ENCODE measurements at places on chromosomes 7 and 10.

GRCh38 chr7:151520419-151521261 is 945 bp upstream of the RHEB start:
- DNase-seq, result no peak

DNA sequence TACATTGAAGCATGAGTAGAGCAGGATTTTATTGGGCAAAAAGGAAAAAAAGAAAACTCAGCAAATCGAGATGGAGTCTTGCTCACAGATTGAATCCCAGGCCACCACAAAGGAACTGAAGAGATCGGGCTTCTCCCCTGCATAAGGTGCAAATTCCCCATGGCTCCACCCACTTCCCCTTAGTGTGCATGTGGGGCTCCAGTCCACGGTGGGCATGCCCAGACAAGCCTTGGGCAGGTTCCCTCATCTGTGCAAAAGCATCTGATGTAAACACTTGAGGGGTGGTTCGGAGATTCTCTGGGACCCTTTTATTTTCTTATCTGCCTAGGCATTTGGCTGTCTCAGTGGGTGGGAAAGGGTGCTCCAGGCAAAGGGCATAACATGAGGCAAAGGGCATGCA is 150.7 kb downstream of the CFTR start:
- no peak for DNase-seq

DNA sequence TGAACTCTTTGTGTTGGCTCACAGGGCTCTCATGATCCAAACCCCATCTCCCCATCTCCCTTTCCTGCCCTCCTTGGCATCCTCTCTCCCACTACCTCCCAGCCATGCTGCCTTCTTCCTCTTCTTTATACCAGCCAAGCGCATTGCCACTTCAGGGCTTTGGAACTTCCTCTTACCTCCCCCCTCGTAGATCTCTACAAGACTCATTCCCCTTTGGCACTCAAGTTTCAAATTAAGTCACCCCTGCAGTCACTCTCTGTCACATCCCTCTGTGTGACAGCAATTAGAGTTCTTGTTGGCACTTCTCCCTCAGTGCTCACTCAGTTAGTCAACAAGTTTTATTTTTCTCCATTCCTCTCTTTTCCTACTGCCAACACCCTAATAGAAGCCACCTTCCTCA is 20.8 kb upstream of the NRP1 start:
- no peak for DNase-seq

- DNase-seq, result no peak
Observed at GRCh38 chr10:128429835-128430513, 303.8 kb upstream of the MKI67 start.

GRCh38 chr10:121369616-121370015 is 228.6 kb downstream of the FGFR2 start:
- no peak for DNase-seq

DNA sequence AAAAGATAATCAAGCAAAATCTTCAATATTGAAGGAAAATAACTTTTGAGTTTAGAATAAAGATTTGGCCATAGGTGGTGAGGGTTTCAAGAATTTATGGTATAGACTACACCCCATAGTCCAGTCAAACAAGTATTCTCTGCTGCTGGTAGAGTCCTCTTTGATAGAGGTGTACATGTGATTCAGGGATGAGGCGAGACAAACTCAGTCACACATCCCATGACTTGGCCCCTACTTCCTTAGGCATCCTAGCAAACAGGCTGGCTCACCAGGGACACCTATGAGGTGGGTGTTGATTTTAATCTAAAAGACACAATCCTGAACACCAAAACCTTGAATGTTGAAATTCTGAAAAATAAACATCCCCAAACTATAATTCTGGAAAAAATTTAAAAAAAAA is 78.1 kb upstream of the SLC25A13 start:
- no peak for DNase-seq

DNA sequence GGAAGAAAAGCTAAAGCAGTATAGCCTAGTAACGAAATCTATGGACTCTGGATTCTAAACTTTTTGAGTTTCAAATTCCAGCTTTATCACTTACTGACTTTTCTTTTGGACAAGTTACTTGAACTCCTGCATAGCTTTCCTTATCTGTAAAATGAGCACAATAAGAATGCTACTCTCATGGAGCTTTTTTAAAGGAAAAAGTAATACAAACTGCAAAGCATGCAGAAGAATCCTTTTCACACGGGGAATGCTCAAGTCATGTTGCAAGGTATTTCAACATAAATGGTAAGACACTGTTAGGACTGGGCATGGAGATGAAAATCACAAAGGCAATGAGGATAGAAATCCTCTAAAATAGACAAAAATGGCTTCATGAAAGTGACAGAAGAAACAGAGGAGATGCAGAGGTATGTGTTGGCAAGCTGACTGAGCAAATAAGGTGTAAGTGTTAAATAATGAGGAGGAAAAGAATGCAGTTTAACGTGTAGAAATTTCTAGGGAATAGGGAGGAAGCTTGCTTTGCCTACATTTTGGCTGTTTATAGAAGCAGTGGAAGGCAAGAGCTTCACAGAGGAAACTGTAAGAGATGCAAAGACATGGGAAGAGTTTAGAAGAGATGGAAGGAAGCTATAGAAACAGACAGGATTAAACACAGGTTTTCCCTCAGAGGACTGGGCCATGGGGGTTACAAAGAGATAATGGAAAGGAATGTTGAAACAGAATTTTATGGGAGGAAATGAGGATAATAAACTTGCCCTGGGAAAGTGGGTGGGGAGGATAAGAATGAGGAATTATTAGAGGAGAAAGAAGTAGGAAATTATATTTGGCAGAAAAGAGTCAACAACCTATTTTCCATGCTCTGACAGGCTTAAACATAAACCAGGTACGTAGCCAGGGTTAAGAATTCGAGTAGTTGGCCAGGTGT is 28.8 kb upstream of the SNX13 start:
- DNase-seq, result no peak

- DNase-seq, result no peak
Observed at GRCh38 chr7:24851786-24852185, 94.5 kb upstream of the GSDME start.

DNA sequence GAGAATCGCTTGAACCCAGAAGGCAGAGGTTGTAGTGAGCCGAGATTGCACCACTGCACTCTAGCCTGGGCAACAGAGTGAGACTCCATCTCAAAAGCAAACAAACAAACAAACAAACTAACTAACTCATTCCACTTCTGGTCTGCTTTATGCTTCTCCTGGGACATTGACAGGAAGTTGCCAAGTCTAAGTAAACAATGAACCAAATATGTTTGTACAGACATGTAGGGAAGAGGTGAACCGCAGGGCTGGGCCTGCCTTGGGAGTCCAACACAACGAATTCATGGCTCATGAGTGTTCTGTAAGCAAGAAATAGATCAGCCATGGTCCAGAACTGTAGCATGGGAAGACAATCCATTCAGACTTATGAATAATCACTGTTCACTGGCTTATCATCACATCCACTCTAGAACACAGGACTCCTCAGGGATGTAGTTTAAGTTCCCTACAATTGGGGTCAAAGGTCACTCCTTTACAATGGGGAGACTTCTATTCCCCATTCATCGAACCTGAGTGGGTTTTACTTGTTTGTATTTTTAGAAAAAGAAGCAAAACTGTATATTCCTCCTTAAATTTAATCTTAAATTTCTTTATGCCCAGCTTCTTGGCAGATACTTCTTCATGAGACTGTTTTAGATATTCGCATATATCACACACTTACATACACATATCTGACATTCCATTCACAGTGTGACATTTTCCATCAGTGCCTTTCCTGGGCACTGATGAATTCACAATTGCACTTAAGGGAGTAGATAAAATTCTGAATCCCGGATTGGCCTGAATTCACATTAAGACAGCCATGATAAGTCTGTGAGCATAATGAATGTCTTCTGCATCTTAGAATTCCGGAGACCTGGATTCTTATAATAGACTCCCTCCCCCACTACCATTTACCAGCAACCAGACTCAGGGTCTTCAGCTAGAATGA is 159.1 kb upstream of the EEPD1 start:
- no peak for DNase-seq

- no peak for DNase-seq
Observed at GRCh38 chr7:84722086-84722485, 464.8 kb downstream of the SEMA3D start.

- DNase-seq, result no peak
Observed at GRCh38 chr10:117424883-117425649, 49.8 kb upstream of the PDZD8 start.

GRCh38 chr10:114477285-114477684 is 73.0 kb upstream of the AFAP1L2 start:
- DNase-seq, result no peak

DNA sequence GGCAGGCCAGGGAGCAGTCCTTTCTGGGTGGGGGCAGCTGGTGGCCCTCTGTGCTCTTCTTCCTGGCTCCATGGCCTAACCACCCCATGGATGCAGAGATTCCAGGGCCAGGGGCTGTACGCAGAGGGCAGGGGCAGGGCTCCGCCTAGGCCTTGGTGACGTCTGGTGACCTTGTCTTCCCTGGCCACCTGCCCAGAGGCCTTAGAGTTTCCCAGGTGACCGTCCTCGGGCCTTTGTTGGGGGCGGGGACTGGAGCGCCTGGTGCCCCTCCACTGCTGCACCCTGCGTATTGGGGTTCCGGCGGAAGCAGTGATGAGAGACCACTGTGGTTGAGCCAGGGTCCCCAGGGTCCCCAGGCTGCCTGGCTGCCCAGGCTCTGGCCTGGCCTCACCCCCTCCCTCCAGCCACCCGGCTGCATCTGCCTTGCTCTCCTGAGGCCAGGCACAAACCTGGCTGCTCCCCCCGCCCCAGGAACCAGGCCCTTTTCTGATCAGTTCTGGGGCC is 10.3 kb downstream of the PWWP2B start:
- DNase-seq, result no peak

DNA sequence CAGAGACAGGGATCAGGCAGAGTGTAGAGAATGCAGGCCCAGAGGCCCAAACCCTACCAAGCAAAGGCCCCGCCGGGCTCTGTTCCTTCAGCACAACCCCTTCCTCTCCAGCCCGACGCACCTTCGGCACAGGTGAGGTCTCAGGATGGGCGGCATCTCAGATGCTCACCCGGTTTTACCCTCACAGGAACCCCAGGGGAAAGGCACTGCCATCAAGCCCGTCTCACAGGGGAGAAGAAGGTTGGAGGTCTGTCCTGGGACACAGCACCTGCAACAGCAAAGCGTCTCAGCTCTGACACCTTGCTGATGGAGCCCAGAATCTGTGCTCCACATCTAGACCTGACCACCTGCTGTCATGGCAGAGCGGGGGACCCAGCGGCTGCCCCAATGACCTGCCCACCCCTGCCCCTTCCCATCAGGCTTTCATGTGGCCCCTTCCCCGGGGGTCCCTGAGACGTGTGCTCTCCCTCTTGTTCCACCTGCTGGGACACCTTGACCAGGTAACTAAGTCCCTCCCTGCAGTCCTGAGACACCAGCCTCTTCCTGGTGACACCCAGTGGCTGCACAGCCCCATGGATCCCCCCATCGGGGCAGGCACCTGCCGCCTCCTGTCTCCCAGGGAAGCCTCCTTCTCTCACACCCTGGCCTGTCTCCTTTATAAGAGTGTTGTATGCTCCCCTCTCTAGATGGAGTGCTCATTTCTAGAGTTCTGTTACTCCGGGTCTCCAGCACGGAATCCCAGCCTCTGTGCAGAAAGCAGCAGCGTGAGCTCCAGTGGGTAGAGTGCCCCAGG is 315.6 kb downstream of the DNAJB6 start:
- DNase-seq, result no peak

- no peak for DNase-seq
Observed at GRCh38 chr10:58919927-58920654, 256.4 kb upstream of the PHYHIPL start.

DNA sequence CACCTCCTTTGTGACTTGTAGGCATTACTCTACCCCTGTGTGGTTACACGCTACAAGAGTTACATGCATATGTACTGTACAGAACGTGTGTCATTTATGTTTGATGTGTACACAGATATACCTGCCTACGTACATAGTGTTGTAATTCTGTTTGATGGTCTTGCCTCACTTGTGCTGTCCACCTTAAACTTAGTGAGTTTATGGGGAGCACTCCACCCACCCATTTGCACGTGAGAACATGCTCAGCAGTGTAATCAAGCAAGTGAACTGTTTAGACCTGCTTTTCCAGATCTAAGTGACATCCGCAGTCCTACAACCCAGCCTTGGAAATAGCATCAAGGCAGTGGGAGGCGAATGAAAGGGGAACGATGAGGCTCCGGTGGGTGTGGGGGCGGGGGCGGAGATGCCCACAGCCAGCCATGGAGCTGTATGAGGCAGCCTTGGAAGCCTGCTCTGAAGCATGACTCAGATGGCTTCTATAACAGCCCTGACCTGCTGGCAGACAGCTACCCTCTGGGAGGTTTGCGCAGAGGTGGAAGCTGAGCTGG is 52.1 kb downstream of the SUFU start:
- DNase-seq, result no peak

GRCh38 chr7:121081327-121081936 is 92.9 kb downstream of the CPED1 start:
- no peak for DNase-seq

GRCh38 chr10:12405342-12406320 is 56.3 kb downstream of the CAMK1D start:
- no peak for DNase-seq

- no peak for DNase-seq
Observed at GRCh38 chr10:35339942-35340341, 3.6 kb downstream of the CCNY start.

GRCh38 chr7:137953665-137954470 is 48.0 kb downstream of the CREB3L2 start:
- no peak for DNase-seq

- DNase-seq, result no peak
Observed at GRCh38 chr7:117269886-117270285, 53.0 kb downstream of the WNT2 start.

DNA sequence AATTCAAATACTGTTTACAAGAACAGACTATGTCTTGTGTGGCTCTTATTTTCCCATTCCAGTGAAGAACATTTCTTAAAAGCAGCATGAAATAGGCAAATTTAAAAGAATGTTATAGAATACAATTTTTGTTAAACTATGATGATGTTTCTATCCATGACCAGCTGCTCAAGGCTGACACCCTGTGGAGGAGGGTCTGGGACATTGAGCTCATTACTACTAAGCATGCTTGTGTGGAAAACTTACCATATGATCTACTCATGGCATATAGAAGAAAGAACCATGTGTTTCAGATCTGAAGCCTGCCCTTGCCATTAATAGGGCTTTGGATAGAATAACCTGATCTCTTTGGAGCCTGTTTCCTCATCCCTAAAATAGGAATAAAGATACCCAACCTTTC is 125.0 kb downstream of the FOXP2 start:
- DNase-seq, result no peak

DNA sequence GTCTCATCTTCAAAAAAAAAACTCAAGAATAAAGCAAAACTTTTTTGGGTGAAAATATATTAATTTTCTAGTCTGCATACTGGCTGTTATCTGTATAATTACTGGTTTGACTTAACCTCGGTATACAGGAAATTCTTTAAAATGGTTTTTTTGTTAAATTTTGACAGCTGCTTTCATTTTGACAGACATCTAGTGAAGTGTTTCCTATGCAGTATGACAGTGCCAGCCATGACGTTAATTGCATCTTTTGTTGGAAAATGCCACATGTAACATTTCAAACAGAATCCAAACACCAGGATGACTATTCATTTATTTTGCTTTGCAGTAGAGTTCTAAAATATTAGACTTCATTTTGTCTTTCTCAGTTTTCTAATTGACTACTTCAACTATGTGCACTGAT is 460.4 kb downstream of the NXPH1 start:
- DNase-seq, result no peak

GRCh38 chr7:30226614-30227268 is 57.7 kb upstream of the ZNRF2 start:
- peak; percentile 5 for DNase-seq

GRCh38 chr7:7702826-7703225 is 15.6 kb downstream of the RPA3 start:
- no peak for DNase-seq

- DNase-seq, result no peak
Observed at GRCh38 chr7:134029-134428, 58.3 kb upstream of the FAM20C start.

- DNase-seq, result no peak
Observed at GRCh38 chr7:122791959-122792545, 89.3 kb upstream of the RNF148 start.

Data from neural crest cell (in vitro differentiated cells).